Cortex of kidney (tissue), 1 donor: ENCODE measurements at places on chromosomes 4 and X.

- DNase-seq = no peak
Observed at GRCh38 chr4:186149872-186150271, 41.5 kb upstream of the CYP4V2 start.

- no peak for DNase-seq
Observed at GRCh38 chr4:162274354-162274753, 110.6 kb upstream of the FSTL5 start.

DNA sequence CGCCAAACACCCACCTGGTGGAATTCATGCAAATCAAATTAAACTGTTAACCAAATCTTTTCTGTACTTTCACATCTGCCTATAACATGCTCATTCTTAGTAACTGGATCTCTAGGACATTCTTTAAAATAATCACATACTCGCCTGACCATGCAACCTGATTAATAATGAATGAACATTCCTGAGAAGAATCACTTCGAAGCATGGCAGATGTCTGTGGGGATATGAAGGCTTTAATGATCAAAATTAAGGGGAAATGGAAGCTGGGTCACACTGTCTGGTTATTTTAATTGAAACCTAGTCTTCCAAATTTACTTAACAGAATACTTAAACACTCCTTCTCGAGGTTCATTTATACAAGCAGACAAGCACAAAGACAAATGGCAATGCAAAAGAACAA is 44.2 kb downstream of the MID1 start:
- DNase-seq = no peak

DNA sequence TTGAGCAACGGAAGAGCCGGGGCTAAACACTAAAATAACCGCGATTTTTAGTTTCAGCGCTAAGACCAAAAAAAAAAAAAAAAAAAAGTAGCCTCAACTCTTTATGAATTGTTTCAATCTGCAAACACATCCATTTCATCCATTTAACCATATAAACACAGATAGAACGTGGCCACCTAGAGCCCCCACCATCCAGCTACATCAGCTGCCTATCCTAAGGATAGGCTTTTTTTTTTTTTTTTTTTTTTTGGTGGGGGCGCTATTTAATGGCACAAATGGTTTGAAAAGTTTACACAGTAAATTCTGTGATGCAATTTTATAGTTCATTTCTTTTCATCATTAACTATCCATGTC is 492 bp upstream of the HDAC8 start:
- no peak for DNase-seq

GRCh38 chrX:109190542-109190941 is 291.3 kb downstream of the GUCY2F start:
- DNase-seq = no peak
